ENCODE measurements at places on chromosomes 2 and 18.
A peak's percentile ranks its signal among the peaks of the same experiment; 100 is the strongest.

GRCh38 chr18:46211816-46212215 is 107.6 kb downstream of the HAUS1 start:
- DNase-seq = no peak

GRCh38 chr2:125313806-125314205 is 1288.7 kb downstream of the CNTNAP5 start:
- no peak for DNase-seq

- peak; percentile 19 for DNase-seq
These were observed 72.1 kb downstream of the PSMG2 start for GRCh38 chr18:12774982-12775381.

GRCh38 chr2:55620123-55620779 is 2.8 kb upstream of the PPP4R3B start:
- peak; percentile 25 for DNase-seq

GRCh38 chr2:25306777-25307368 is 34.9 kb downstream of the DNMT3A start:
- DNase-seq = no peak

DNA sequence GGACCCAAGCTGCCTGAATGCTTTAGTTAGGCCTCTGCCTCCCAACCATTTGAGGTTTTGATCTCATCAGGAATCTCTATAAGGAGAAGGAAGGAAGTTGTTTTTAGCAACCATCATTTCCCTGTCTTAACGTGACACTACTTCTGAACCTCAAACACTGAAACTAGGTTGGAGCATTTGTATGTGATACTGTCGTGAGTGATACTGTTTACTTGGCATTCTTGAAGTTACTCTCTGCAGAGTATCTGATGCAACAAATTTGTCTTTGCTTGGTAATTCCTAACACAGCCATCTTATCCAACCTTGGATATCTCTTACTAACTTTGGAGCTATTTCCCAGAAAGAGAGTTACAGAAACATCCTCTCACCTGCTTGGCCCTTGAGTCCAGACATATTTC is 22.1 kb downstream of the TTLL4 start:
- DNase-seq = no peak

DNA sequence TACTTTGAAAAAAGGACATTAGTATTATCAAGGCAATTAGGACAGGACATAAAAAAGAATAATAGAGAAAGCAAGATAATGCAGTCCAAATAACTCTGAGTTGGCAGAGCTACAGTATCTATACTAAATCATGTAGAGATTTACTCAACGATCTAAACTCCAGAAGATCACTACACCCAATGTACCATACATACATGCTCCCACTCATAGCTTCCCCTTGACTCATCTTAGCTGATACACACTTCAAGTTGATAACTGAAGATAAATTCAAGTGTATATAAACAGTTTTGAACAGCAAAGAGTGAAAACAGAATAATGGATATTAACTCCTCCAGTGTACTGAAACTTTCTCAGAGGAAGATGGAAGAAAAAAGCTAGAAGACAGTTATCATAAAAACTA is 78.5 kb downstream of the SESTD1 start:
- DNase-seq = no peak
